Activated CD4-positive, alpha-beta T cell treated with anti-CD3 and anti-CD28 coated beads for 4 hours (primary cell): ENCODE measurements at places on chromosomes 2 and 18.

DNA sequence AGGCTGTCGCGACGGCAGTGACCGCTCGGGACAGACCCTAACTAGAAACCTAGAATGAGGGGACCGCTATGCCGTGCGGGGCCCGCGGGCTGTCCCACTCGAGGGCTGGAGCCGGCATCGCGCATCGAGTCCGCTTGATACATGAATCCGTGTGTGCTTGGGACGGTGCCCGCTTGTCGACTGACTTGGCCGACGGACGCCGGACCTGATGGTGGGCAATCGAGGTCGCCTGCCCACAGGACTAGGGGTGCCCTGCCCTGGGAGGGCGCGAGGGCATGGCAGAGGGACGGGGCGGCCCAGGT lies 749 bp upstream of the PTMA start:
- peak; percentile 62 for DNase-seq

DNA sequence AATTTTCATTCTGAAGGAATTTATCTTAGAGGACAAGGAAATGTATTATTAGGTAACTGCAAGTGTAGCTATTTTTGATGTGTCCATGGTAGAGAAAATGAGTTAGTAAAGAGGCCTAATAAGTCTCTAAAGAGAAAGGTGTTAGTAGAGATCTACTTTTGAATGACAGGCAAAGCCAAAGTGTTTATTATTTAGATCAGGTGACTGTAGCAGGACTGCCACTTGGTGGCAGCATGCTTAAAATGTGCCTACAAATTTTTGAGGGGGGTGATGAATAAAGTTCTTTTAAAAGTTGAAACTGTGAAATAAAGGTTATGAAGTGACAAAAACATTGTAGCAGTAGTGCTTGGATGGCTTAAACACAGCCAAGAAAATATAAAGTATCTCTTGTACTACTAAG lies 421.5 kb upstream of the MEIS1 start:
- no peak for DNase-seq

DNA sequence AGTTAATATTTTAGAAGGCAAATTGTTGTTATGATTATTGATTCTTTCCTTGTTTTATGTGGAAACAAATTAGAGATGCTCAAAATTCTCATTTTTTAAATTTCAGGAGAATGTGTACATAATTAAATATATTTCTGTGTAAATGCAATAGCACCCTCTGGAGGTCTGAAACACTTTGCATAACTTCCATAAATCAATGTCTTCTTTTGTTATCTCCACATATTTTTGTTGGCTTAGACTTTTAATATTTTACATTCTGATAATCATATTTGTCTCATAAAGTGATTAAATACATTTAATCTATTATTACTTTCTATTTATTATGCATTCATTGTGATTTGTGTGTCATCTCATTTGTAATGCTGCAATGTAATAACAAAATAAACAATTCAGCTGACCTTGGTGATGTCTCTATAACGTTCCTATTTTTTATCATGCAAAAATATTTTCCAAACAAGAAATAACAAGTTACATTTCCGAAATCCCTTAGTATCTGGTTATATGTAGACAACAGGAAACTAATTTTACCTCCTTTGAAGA lies 201.8 kb upstream of the GALNT5 start:
- no peak for DNase-seq

GRCh38 chr2:156021146-156022040 lies 311.1 kb downstream of the NR4A2 start:
- DNase-seq, result no peak

DNA sequence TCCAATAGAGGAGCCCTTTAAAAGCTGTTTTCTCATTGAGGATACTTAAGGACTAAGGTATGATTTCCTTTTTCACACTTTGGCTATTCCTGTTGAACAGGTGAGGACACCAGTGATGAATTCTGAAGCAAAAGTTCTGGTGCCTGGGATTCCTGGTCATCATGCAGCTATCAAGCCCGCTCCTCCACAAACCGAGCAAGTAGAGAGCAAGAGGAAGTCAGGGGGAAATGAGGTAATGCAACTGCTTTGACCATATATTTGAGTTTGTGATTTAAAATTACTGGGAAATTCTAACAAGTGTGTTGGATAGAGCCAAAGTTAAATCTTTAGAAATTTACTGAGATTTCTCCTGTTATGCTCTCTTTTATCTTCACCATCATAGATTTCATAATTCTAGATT lies 33.0 kb downstream of the WDR43 start:
- no peak for DNase-seq

GRCh38 chr2:228624733-228625132 lies 443.2 kb upstream of the SPHKAP start:
- DNase-seq, result no peak
